Activated T-cell treated with anti-CD3 and anti-CD28 coated beads, Interleukin-2, amount 50 U/mL, for 4 hours (primary cell): ENCODE measurements at places on chromosomes 13 and 19.
A peak's percentile ranks its signal among the peaks of the same experiment; 100 is the strongest.

GRCh38 chr13:45658586-45659235, 43.2 kb upstream of the ERICH6B start:
- no peak for DNase-seq

- DNase-seq = no peak
Observed at GRCh38 chr19:19528721-19529490, at the start of gene YJEFN3. YJEFN3 (plus strand) TSS chr19:19528911; CDS start chr19:19528933, 22 bp downstream.

DNA sequence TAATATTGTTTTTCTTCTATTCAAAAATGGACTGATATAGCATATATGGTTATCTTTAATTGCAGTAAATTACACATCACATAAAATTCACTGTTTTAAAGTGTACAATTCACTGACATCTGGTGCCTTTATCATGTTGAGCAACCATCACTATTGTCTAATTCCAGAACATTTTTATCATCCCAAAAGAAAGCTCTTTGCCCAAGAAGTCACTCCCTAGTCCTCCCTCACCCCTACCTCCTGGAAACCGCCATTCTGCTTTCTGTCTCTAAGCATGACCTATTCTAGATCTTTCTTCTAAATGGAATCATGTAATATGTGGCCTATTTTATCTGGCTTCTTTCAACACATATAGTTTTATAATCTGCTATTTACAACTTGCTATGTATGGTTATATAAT, 525.6 kb downstream of the DCT start:
- no peak for DNase-seq

- DNase-seq = no peak
Observed at GRCh38 chr19:56271151-56271550, 1.4 kb upstream of the EDDM13 start.

- no peak for DNase-seq
Observed at GRCh38 chr13:44068737-44069136, 189.0 kb downstream of the LACC1 start.

GRCh38 chr13:111945086-111945485, 121.9 kb upstream of the SOX1 start:
- DNase-seq = no peak

DNA sequence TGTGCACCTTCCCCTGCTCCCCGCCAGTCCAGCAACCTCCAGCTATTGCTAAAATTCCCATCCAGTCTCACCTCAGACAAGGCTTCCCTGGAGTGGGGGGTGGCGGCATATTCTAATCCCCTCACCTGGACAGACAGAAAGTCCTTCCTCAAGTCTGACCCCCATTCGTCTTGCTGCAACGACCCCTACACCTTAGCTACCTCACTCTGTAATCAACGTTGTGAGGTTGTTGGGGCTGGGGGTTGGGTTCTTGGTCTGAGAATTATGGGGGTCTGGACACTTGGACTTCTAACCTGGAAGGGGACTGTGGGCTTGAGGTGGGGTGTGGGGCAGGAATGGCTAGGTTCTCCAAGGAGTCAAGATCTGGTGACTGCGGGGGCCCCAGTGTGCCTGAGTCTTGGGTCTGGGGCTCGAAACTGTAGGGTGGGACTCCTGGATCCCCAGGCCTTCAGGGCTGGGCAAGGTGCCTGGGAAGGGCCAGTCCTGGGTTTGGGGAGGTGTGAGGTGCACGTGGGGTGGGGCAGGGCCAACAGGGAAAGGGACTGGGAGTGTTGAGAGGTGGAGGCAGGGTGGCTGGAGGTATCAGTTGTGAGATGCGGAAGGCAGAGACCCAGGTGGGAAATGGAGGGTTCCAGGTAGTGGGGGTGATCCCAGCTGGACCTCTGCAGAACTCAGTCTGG, 1.3 kb downstream of the FOXA3 start:
- DNase-seq = no peak

DNA sequence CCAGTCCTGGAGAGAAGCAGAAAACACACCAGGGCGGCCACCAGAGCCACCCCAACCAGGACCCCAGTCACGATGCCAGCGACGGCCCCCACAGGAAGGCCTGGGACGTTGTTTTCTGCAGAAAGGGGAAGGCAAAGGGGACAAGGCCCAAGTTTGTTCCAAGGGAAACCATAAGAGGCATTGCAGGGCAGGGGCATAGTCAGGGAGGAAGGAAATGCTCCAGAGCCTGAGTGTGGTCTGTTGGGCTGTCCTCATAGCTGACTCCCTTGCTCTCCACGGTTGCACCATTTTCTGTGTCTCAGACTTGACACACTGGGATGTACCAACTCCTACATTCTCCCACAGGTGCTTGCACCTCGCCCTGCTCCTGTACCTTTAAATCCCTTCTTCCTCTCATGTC, 5.2 kb downstream of the CEACAM4 start:
- no peak for DNase-seq

DNA sequence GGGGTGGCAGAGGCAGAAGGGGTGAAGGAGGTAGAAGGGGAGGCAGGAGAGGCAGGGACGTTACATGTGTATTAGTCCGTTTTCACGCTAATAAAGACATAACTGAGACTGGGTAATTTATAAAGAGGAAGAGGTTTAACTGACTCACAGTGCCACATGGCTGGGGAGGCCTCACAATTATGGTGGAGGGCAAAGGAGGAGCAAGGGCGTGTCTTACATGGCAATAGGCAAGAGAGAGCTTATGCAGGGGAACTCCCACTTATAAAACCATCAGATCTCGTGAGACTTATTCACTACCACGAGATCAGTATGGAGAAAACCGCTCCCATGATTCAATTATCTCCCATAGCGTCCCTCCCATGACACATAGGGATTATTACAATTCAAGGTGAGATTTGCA, 19.0 kb upstream of the ACOD1 start:
- DNase-seq = no peak

DNA sequence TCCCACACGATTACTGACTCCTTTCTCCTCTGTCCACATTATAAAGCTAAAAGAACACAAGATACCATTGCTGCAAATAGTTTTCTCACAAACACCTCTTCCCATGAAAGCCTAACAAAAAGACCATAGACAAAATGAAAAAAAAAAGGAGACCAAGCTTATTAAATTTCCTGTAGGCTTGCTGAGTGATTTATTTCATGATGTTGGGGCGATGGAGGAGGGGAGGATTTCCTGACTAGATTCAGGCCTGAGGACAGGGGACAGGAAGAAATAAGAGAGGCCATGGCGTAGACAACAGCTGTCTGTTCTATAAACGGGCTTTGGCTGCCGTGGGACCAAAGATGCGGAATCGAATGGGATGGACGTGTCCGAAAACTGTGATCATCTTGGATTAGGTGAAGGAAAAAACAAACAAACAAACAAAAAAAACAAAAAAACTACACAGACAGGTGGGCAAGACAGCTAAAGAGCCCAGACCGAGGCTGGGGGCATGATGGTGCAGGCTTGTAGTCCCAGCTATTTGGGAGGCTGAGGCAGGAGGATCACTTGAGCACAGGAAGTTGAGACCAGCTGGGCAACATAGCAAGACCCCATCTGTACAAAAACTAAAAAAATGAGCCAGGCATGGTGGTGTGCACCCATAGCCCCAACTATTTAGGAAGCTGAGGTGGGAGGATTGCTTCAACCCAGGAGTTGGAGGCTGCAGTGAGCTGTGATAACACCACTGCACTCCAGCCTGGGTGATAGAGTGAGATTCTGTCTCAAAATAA, 5.3 kb downstream of the TMPRSS9 start:
- DNase-seq = no peak

DNA sequence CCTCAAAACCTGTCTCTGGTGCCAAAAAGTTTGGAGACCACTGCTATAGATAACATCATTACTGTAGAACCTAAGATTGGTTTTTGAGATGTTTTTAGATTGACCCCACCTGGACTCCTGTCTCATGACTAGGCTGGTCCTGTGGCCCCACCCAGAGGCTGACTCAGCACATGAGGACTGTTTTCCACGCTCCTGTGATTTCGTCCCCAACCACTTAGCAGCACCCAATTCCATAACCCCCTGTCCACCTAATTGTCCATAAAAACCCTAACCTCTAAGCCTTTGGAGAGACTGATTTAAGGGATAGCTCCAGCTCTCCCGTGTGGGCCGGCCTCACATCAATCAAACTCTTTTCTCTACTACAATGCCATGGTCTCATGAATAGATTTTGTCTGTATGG, 25.6 kb upstream of the GAS6 start:
- no peak for DNase-seq

DNA sequence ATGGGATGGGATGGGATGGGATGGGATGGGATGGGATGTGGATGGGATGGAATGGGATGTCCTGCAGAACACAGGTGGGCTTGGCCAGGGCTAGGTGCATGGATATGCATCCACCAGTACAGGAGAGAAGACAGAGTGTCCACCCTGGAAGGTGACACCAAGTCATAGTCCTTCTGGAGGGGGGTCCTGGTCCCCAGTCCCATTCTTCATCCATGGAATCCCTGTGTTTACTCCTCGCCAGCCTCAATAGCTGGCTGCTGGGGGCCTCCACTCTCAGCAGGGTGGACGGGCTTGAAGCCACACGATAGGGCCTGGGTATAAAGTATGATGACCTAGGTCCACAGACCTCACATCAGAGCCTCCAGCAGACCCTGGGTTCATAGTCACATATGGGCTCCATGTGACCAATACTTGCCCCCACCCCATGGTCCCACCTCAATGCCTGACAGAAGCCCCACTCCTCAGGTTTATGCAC, 40.1 kb downstream of the RFX2 start:
- no peak for DNase-seq

GRCh38 chr19:11551603-11552235, 7.3 kb downstream of the ELOF1 start:
- no peak for DNase-seq

DNA sequence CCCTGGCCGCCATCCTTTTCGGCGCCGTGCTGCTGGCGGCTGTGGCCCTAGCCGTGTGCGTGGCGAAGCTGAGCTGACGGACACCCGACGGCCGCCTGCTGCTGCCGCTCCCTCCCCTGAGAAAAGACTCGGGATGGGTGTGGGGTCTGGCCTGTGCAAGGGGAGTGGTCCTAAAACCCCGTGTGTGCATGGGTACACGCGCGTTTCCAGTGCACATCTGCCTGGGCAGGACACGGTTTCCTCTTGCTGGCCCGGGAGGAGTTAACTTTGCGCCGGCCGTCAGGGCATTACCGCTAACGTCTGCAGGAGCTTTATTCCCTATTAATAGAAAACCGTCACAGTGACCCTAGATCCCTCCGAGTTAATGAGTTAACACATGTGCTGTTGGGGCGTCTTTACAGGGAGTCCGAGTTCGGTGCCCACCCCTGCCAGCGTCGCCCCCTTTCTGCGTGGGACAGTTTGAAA, 1.3 kb downstream of the RGS9BP start:
- DNase-seq = no peak

GRCh38 chr19:18280247-18281081, 958 bp downstream of the JUND start:
- DNase-seq = peak; percentile 68

DNA sequence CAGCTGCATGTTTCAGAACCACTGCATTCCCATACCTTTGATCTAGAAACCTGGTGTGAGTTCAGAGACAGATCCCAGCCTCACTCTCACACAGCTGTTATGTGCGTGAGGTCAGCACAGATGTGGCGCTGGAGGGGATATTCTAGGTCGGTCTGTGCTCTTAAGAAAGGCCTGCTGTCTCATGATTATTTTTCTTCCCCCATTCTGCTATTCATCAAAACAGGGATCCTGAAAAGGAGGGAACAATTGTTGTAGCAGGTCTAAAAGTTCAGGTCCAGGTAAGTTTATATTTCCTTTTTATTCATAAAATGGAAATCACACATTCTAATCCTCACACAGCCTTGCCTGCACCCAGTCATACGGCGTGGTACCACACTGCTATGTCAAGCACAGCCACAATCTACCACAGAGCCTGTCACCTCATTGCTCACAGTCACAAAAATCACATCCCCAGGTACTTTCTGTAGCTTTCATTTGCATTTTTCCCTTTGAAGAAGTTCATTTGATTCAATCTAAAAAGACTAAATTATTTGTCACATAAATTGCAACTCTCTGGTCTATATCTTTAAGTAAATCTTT, 867 bp downstream of the ZNF546 start:
- DNase-seq = no peak

- DNase-seq = no peak
Observed at GRCh38 chr13:24161980-24162525, 1.5 kb downstream of the SPATA13 start.

GRCh38 chr19:38321646-38322196, 2.1 kb downstream of the KCNK6 start:
- no peak for DNase-seq

- no peak for DNase-seq
Observed at GRCh38 chr13:46345398-46345797, 41.7 kb downstream of the RUBCNL start.

DNA sequence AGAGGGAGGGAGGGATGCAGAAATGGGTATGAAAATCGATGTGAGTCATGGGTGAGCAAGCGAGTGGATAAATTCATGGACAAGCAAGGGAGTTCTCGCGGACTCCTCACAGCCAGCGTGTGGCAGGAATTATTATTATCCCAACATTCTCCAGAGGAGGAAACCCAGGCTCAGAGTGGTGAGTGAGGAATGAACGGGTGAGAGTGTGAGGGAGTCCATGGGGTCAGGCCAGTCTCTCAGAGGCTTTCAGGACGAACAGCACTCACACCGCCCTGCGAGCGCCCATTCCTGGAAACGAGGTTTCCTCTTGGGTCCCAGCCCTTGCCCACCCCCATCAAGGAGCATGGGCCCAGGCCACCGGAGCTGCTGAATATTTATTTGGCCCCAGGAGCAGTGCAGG, 6.3 kb upstream of the DNAAF3 start:
- DNase-seq = no peak

DNA sequence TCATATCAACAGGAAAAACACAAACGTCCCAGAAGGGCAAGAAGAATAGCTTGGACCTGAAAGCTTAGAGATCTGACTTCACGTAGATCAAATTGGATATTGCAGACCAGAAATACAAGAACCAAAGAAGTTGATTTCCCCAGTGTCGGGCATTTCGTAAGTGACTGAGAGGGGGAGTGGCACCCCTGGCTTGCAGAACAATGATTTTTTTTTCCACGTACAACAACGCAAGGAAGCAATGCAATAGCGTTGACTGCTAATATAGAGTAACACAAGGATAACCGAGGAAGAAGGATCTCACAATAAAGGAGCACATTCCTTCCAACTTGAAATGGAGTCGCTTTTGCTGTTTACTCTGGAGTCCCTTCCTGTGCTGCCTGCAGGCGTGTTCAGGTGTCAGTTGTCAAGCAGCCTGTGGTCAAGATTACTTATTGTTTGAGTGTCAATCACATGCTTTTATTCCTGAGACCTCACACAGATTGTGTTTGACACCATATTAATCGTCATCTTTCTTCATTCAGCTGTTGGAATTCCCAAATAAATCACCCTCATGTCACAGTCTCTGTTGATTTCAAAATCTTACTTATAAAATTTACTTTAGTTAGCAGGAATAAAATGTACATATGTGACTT, 139.4 kb downstream of the FREM2 start:
- DNase-seq = no peak

GRCh38 chr13:71017607-71018006, 849.4 kb downstream of the DACH1 start:
- DNase-seq = no peak

DNA sequence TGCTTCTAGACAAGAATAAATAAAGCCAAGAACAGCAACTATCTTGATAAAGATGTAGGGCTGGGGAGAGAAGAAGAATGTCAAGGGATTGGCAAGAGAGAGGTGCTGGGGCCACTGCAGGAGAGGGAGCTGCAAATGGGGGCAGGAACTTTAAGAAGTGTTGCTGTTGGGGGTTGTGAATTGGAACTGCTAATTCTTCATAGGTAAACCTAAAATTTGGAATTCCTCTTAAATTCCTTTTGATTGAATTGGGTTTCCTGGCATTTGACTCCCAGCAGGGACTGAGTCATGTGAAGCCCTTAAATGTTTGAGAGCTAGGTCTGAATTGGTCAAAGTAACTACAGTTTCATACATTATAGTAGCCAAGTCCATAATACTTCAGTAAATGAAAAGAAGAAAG, 305.6 kb upstream of the TMTC4 start:
- no peak for DNase-seq
